Stimulated activated CD8-positive, alpha-beta memory T cell treated with anti-CD3 and anti-CD28 coated beads, Interleukin-7, amount 100 ng/mL, for 48 hours (primary cell): ENCODE measurements at places on chromosomes 3 and 15.

- DNase-seq, result no peak
Measured at GRCh38 chr3:98839846-98840245, 61.6 kb downstream of the DCBLD2 start.

DNA sequence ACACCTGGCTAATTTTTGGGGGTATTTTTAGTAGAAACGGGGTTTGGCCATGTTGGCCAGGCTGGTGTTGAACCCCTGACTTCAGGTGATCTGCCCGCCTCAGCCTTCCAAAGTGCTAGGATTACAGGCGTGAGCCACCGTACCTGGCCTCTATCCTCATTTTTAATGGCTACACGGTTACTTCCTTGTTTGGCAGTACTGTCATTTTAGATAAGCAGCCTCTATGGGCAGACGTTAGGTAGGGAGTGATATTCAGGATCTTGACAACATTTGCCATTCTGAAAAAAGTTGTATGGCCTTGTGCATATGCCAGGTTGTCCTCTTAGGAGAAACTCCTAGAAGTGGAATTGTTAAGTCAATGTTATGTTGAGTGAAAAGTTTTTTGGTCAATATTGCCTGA, 141.7 kb downstream of the ITPR1 start:
- DNase-seq, result no peak

DNA sequence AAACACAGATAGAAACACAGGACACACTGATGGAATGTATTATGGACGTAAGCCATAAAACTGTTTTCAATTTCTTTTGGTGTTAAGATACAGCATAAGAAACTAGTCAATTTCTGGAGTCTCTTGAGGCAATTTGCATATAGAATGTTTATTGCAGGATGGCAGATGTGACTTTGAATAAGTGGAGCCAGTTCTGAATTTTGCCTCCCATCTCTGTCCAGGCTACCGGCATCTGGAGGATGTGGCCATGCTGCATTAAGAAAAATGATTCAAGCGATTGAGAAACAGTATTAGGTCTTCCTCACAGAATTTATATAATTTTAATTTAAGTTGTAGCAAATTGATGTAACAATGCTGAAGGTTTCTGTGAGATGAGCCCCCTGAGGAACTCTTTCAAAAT, 81.5 kb downstream of the CHST2 start:
- DNase-seq, result no peak

GRCh38 chr3:72907131-72907711, 19.4 kb downstream of the GXYLT2 start:
- no peak for DNase-seq

DNA sequence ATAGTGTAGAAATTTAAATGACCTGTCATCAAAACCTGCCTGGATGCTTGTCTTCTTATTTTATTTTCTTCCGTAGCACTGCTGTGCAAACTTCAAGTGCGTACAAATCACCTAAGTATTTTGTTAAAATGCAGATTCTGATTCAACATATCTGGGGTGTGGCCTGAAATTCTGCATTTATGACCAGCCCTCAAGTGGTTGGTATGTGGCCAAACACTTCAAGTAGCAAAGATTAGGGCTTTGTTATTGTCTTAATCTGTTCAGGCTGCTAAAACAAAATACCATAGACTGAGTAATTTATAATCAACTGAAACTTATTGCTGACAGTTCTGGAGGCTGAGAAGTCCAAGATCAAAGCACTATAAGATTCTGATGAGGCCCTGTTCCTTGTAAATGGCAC, 97.6 kb upstream of the LRRC3B start:
- DNase-seq, result no peak

- DNase-seq, result no peak
Measured at GRCh38 chr3:18872466-18872865, 275.8 kb upstream of the KCNH8 start.

DNA sequence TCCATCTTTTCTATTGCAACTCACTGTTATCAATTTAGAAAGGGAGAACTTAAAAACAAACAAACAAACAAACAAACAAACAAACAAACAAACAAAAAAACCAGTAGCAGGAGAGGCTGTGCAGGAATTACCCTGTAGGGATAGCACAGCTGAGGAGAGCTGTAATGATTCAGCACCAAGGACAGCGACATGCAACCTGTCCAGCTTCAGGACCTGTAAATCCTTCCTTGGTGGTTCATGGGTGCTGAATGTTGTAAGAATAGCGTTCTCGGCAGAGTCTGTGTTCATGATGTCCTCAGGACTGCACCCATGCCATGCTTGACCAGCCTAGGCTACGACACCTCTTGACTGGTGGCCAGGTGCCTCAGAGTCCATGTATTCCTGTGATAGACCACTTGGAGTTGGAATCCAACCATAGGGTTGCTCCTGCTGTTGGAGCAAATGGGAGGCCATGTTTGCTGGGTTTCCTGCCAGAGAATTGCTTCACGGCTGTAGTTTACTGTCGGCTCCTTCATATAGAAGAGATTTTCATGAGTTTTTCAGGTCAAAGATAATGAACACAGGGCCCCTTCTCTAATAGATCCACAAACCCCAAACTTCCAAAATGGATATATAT, 65.9 kb downstream of the CACNA2D3 start:
- DNase-seq, result no peak

- no peak for DNase-seq
Measured at GRCh38 chr15:66963710-66964109, 101.7 kb upstream of the SMAD3 start.

- no peak for DNase-seq
Measured at GRCh38 chr3:94115482-94115881, 52.6 kb downstream of the NSUN3 start.

- DNase-seq, result no peak
Measured at GRCh38 chr3:17678116-17678741, 64.2 kb downstream of the TBC1D5 start.

- no peak for DNase-seq
Measured at GRCh38 chr3:182364323-182364722, 429.0 kb upstream of the ATP11B start.

DNA sequence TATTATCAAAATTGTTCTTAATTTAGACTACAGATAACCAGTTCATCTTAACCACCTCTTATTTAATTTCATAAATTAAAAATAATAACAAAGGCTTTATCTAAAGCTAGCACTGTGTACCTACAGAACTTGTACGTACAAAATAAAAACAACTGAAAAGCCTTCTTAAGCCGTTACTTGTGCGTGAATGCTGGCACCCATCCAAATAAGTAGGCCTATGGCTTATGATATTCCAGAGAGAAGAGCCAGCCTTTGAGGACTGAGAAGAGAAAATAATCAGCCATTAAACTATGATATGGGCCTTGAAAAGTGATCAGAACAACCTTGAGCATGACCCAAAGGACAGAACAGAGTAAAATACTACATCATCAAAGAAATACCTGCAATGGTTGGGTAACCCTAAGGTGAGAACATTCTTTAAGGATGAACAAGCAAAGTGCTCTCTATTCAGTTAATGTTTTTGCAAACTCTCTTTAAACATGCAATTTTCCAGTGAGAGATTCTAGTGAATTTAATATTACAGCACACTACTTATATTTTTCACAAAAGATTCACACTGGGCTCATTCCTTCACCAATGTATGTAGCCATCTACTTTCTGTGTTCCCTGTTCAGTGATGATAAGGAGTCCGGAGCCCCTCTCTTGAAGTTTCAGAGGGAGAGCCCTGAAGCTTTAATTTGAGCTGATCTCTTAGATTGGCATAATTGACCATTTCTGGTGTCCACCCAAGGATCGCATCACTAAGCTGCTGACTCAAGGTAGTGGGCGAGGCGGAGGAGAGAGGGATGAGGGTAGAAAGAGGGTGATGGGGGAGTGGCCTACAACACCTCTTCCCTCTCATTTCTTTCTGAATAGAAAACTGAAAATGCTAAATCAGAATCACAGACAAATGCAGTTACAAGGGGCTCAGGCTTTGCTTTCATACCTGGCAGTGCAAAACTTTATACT, 7.7 kb upstream of the ACTC1 start:
- no peak for DNase-seq

GRCh38 chr3:191775451-191776233, 314.7 kb downstream of the PYDC2 start:
- no peak for DNase-seq

DNA sequence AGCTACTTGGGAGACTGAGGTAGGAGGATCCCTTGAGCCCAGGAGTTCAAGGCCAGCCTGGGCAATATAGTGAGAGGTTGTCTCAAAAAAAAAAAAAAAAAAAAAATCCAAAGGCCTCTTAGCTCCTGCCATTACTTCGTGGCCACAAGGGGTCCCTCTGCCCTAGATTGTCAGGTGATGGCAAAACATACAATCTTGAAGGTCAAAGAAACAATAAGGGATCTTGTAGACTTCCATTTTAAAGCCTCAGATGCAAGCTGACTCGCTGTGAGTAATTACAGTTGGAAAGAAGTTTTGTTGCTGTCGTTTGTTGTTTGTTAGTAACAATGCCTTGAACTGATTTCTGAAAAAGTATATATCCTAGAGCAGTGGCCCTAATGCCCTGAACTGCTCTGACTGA, 55.9 kb upstream of the PLCL2 start:
- DNase-seq, result no peak

- DNase-seq, result no peak
Measured at GRCh38 chr3:55185380-55185779, 257.5 kb upstream of the LRTM1 start.

- no peak for DNase-seq
Measured at GRCh38 chr3:21528291-21528995, 222.6 kb downstream of the ZNF385D start.
